ENCODE measurements at places on chromosomes 1 and 21.

- DNase-seq: no peak
These were observed 24.4 kb downstream of the ZNF697 start for GRCh38 chr1:119623678-119624077.

- DNase-seq: no peak
These were observed 244.5 kb downstream of the RHOU start for GRCh38 chr1:228979774-228980173.

DNA sequence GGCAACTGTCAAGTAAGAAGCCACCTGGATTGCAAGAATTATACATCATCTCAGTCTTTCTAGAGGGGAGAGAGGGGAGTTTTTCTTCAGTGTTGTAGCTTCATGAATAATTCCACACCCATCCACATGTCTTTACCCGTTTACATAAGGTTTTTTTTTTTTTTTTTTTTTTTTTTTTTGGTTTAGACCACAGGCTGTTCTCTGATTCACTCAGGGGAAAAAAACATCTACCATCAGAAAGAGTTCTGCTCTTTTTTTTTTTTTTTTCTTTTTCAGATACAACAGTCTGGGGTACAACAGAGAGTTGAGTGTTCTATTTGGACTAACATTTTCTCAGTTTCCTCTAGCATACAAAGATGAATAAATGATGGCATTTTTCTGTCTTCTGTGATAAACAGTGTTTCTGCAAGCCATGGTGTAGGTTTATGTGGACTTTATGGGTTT lies 4.9 kb upstream of the KIF14 start:
- no peak for DNase-seq

GRCh38 chr21:42373196-42373907 lies 7.0 kb upstream of the TFF1 start:
- no peak for DNase-seq

DNA sequence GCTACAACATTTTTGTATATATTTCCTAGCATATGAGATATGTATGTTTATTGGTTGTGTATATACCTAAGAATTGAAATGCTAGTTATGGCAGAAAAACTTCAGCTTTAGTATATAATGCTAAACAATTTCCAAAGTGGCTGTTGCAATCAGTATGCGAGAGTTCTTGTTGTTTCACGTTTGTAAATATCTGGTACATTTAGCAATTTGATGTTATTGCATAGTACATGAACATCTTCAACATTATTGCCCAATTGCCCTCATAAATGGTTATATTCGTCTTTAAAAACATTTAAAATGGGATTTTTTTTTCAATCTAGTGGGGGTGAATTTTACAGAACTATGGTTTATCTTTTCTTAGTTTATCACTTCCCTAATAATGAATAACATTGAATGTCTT lies 86.2 kb upstream of the HP1BP3 start:
- no peak for DNase-seq

- no peak for DNase-seq
These were observed 3.8 kb downstream of the SERTAD4 start for GRCh38 chr1:210236386-210236839.

DNA sequence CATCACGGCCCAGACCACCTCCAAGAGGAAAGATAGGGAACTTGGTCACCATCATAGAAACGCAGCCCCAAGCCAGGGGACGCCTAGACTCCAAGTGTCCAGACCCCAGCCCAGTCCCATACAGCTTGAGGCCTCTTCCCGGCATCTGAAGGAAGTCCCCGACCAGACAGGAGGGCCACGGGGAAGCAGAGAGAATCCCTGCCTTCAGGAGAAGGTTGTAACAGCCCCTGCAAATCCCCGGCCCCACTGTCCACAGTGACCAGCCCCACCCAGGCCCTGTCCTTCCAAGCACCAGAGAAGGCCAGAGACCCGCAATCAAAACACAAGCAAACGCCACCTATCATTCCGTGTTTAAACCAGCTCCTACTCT lies 1.7 kb downstream of the SLC19A1 start:
- peak; percentile 13 for DNase-seq

DNA sequence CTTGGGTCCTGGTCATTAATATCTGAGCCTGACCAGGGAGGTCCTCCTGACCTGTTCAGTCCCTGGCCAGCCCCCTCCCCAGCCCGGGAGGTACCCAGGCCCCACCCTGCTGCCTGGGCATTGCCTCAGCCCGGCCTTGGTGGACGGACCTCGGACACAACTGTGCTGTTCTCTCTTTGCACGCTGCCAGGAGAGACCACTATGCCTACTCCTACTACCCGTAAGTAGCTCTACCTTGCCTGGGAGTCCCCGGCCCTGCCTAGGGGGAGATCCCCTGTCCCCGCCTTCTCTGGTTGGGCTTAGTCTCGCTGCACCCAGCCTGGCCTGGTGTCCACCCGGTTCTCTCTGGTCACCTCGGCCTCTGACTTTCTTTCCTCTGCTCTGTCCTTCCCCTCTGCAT lies 53.2 kb downstream of the PTPRU start:
- DNase-seq: no peak

- no peak for DNase-seq
These were observed 59.8 kb upstream of the BACH1 start for GRCh38 chr21:29238967-29239290.

Measured in mesothelial cell of epicardium (in vitro differentiated cells).